ENCODE measurements at places on chromosomes 2 and 18. TPM values are rescaled to one million over a fixed set of nuclear protein-coding genes. Genes with fewer than 3 reads are reported as not detected.

The RNF144A gene
- 4.3 TPM for polyA plus RNA-seq

The ASIC4 gene
- polyA plus RNA-seq = 0.18 TPM

The SANBR gene
- polyA plus RNA-seq = 3.3 TPM

DNA sequence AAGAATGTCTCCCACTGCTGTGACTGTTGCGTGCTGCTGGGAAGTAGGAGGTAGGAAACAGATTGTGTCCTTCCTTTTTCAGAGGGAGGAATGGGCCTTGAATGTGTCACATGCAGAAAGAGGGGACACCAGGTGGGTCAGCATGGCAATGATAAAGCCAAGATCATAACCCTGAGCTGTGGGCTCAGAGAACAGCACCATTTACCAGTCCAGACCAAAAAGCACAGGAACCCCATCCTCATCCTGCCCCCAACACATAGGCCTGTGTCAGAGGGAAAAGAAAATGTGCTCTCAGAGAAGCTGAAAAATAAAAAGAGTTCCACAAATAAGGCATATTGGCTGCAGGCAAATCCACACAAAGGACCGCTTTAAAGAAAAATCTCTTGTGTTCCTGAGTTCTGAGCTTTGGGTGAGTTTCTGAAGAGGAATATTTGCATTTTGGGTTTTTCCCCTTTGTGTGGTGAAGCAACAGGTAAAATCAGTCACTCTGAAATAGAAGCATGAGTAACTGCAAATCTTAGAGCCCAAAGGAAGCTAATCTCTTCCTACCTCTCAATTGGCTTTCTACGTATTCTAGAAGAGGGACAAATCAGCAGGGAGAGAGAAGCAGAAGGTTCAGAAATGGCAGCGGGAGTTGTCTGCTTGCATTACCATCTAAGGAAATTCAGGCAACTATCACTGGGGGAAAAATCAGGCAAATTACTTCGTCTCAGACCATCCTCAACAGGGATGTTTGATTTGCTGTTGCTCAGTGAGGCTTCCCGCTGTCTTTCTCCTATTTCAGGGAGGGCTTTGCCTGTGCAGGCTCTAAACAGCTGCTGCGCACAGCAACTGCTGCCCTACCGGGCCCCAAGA lies 106.8 kb downstream of the BCL11A start:
- DNase-seq = no peak

- DNase-seq = no peak
Observed at GRCh38 chr2:227378371-227378782, 729 bp downstream of the TM4SF20 start.

DNA sequence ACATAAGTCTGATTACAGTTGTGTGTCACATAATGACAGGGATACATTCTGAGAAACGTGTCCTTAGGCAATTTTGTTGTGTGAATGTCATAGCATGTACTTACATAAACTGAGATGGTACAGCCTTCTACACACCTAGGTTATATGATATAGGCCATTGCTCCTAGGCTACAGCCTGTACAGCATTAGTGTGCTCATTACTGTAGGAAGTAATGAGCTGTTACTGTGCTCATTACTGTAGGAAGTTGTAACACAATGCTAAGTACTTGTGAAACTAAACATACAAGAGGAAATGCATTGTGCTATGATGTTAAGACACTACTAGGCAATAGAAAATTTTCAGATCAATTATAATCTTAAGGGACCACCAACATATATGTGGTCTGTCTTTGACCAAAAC lies 72.8 kb downstream of the UPP2 start:
- no peak for DNase-seq
